ENCODE measurements at places on chromosomes 5 and 9. TPM values are rescaled to one million over a fixed set of nuclear protein-coding genes. Genes with fewer than 3 reads are reported as not detected.

GRCh38 chr5:10372726-10373709 lies 19.5 kb downstream of the MARCHF6 start:
- no peaks in the 10 kb centered on the region for H3K27me3 ChIP-seq
- no peak overlapping the region for H3K27ac ChIP-seq
- peaks cover 29% of the 10 kb centered on the region for H3K36me3 ChIP-seq
- DNase-seq = no peak
- H3K4me1 ChIP-seq = peaks cover 47% of the 10 kb centered on the region
- no peak overlapping the region for H3K4me3 ChIP-seq

- peak overlapping the region; percentile 99 for H3K27ac ChIP-seq
- peaks cover 67% of the 10 kb centered on the region for H3K4me1 ChIP-seq
- H3K27me3 ChIP-seq = no peaks in the 10 kb centered on the region
- DNase-seq = no peak
- peaks cover 27% of the 10 kb centered on the region for H3K36me3 ChIP-seq
- H3K4me3 ChIP-seq = peak overlapping the region; percentile 96
Observed at GRCh38 chr5:138543730-138544104, 681 bp upstream of the ETF1 start.

GRCh38 chr5:79847561-79847960 lies 143.5 kb downstream of the MTX3 start:
- H3K4me3 ChIP-seq = no peak overlapping the region
- peaks cover 25% of the 10 kb centered on the region for H3K4me1 ChIP-seq
- no peak overlapping the region for H3K27ac ChIP-seq
- no peaks in the 10 kb centered on the region for H3K36me3 ChIP-seq
- peaks cover 5% of the 10 kb centered on the region for H3K27me3 ChIP-seq
- no peak for DNase-seq

The IRX1 gene
- not detected for total RNA-seq

GRCh38 chr5:86542532-86542931 lies 75.2 kb upstream of the COX7C start:
- H3K27ac ChIP-seq = no peak overlapping the region
- H3K4me3 ChIP-seq = no peak overlapping the region
- DNase-seq = no peak
- no peaks in the 10 kb centered on the region for H3K36me3 ChIP-seq

GRCh38 chr5:180526269-180526668 lies 32.1 kb downstream of the CNOT6 start:
- peaks cover 37% of the 10 kb centered on the region for H3K4me1 ChIP-seq
- H3K27me3 ChIP-seq = no peaks in the 10 kb centered on the region
- peaks cover 20% of the 10 kb centered on the region for H3K36me3 ChIP-seq
- no peak overlapping the region for H3K4me3 ChIP-seq
